ENCODE measurements at places on chromosomes 4 and X. TPM values are rescaled to one million over a fixed set of nuclear protein-coding genes. Genes with fewer than 3 reads are reported as not detected.

The STPG2 gene
- not detected for polyA plus RNA-seq

The FAM120C gene
- 8.7 TPM for polyA plus RNA-seq

The CT45A1 gene
- 0.24 TPM for polyA plus RNA-seq

The OTC gene
- polyA plus RNA-seq = not detected

- no peak for DNase-seq
Observed at GRCh38 chrX:110060846-110061537, 58.1 kb downstream of the TMEM164 start.

DNA sequence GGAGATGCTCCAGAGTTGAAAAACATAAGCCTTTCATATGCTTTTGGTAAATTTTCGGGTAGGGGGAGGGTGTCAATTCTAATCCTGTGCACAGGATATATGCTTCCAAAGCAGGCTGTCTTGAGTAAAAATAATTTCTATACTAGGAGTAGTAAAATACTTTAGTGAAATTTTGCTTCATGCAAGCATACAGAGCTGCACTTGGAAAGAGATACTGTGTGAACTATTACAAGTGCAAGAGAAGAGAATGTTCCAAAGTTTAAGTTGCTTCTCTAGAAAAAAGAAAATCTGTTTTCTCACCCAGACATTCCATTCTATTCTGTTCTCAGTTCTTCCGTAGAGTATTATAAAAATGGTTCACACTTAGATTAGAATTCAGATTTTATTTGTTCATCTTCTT is 324.6 kb upstream of the AADAT start:
- DNase-seq = no peak

DNA sequence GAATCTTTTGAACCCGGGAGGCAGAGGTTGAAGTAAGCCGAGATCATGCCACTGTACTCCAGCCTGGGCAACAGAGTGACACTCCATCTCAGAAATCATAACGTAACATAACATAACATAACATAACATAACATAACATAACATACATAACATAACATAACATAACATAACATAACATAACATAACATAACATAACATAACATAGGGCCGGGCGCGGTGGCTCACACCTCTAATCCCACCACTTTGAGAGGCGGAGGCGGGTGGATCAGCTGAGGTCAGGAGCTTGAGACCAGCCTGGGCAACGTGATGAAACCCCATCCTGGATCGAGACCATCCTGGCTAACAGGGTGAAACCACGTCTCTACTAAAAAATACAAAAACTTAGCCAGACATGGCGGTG is 76.7 kb downstream of the NOCT start:
- no peak for DNase-seq

GRCh38 chr4:152684007-152684406 is 4.2 kb upstream of the TMEM154 start:
- DNase-seq = no peak

DNA sequence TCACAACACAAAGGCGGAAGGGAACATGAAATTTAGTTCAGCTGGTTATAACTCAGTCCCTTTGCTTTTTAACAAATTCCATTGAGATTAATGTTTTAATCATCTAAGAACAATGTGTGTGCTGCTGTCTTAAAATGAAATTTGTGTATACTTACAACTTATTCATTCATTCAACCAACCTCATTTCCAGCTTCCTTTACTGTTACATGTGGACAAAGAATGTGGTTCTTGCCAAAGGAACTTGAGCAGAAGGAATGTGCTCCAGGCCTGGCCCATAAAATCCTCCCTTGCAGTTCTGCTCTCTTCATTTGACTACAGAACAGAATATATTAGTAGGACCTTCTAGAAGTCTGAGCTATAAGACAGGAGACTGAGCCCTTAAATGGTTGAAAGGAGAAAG is 176.8 kb upstream of the GLRA2 start:
- DNase-seq = no peak

GRCh38 chr4:78099058-78099457 is 41.9 kb downstream of the FRAS1 start:
- no peak for DNase-seq

DNA sequence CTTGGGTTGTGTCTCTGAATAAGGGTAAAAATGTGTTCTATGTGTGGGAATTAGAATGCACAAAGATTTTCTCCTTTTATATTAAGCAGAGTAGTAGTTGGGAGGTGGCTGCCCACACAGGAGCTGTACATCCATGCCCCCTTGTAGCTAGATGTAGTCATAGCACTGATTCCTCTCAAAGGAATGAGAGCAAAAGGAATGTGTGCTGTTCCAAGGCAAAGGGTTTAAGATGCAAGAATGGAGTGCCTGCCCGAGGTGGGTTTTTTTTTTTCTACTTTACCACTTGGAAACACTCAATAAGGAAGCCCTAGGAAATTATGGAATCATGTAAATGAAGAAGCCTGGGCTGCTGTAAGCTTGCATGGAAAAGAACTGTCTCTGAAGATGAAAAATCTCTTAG is 2183.2 kb upstream of the AGA start:
- no peak for DNase-seq

- DNase-seq = no peak
Observed at GRCh38 chr4:3107691-3108121, 33.2 kb downstream of the HTT start.

- no peak for DNase-seq
Observed at GRCh38 chrX:37378830-37379229, 29.7 kb downstream of the PRRG1 start.

DNA sequence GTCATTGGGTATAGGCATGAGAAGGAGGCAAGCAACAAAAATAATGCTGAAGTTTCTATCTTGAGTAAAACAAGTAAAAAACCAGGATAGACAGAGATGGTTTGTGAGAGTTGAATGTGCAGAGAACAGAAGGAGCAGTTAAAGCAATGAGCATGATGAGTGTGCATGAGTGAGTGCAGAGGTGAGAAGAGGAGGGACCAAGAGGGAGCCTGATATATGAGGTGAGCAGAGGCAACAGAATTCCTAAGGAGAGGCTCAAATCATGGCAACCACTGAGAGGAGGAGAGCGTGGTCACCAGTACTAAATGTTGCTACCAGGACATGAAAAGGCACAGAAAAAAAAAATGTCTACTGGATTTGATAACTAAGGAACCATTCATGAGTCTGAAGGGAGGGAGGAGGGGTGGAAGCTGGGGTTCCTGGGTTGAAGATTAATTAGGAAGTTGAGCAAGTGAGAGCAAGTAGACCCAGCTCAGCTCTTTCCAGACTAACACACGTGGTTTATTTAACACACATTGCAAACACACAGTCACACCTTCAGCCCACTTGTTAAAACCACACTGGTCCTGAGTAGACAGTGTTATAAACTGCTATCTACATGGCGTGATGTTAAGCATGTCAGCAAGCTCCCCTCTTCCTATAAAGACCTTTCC is 69.0 kb upstream of the IQCM start:
- DNase-seq = no peak

- no peak for DNase-seq
Observed at GRCh38 chr4:139857021-139857420, 191.4 kb downstream of the MGST2 start.
